ENCODE measurements at places on chromosomes 1 and 21.

DNA sequence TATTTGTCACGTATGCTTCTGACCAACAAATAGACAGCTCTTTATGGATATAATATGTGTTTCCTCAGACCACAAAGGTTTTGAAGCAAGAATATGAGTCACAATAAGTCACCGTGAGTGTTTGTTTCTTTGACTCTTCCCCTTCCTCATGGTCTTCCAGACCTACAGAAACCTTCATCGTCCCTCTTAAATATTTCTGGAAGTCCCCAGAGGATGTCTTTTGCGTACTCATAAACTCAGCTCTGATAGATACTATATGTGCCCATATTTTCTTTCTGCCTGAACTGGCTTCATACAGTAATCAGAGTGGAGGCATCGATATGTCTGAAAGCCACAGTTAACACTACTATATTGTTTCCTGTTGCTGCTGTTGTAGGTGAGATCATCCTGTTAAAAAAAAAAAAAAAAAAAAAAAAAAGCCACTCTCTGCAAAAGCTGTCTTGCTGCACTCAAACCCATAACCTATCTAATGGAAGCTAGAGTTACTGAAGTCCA is 38.4 kb downstream of the ADAMTS1 start:
- DNase-seq = no peak

GRCh38 chr1:66681686-66682085 is 70.6 kb upstream of the DYNLT5 start:
- no peak for DNase-seq

GRCh38 chr1:1205769-1206375 is 520 bp downstream of the TNFRSF18 start:
- DNase-seq = no peak

DNA sequence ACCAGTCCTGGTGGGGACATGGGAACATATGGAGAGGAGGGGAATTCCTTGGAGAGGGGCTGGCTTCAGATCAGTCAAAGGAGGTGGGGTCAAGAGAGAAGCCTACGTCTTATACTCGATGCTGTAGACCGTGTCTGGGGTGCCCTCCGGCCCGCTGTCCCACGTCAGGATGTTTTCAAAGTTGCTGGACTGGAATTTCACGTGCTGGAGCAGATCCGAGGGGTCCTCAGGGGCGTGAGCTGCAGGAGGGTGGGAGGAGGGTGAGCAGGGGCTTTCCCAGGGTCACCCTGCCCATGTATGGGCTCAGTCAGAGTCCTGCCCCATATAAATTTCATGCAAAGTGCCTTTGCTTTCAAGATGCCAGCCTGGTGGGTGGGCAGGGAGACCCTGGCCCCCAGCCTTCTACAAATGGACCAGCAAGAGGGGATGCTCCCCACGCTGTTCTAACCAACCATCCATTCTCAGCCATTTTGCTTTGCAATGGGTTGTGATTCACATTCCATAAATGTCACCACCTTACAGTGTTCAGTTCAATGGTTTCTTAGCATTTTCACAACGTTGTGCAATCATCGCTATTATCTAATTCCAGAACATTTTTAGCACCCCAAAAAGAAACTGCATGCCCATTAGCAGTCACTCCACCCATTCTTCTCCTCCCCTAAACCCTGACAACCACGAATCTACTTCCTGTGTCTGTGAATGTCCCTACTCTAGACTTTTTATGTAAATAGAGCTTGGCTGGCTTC is 4.3 kb downstream of the IL22RA1 start:
- no peak for DNase-seq

DNA sequence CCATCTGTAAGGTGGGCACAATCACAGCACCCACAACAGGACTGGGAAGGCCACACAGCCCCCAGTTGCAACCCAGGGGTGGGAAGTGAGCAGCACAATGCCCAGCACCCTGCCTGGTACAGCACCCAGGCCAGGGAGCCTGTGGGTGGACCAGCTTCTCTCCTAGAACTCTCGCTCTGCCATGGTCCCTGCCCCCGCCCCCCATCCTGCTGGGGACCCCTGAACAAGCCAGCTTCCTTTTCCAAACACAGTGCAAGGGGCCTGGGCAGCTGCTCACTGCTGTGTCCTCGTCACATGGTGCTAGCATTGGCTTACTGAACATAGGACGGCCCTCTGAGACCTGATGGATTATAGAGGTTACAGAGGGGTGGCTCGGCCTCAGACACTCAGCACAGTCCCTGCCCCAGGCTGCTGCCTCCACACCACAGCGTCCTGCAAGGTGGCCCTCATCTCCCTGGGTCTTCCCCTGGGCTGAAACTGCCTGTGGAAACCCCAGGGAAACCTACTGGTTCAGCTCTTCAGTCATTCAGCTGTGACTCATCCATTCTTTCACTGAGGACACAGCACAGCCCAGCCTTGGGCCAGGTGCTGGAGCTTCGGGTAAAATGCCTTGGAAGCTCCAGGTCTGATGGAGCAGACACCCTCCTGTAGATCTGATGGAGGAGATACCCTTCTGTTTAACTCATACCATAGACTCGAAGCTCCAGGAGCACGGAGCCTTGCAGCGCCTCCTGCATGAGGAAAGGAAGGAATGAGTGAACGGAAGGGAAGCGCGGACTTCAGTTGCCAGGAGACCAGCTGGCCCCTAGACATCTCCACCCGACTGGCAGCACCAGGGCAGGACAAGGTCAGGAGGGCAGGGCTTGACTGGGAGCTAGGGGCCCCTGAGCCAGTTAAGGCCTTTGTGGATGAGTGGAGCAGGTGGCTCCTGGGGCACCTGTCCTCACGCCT is 8.1 kb upstream of the PRDM16 start:
- no peak for DNase-seq

- peak; percentile 73 for DNase-seq
Measured at GRCh38 chr21:32886339-32886738, 114.8 kb upstream of the PAXBP1 start.

DNA sequence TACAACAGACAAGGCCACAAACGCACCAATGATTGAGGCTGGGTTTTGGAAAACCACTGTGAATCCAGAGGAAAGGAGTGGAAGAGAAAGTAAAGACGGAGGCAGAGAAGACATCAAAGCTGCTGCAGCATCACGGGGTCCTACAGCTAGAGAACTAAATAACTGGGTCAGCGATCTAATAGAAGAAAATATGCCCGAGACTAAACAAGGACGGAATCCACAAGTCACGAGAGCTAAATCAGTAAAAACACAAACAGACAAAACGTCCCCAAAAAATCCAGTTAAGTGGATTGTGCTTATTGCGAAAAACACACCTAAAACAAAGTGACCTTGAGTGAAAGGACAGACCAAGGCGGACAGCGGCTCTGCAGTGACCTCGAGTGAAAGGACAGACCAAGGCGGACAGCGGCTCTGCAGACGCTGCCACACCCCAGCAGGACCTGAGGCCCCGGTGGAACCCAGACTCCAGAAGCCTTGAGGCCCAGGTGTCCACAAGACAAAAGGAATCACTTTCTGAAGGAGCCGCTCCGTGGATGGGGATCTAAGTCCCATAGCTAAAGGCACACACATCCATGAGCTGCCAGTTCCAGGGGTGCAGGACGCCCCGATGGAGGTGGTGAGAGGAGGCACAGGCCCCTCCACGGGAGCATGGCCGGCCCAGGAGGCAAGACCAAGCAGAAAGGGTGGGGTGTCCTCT is 6.0 kb downstream of the FTCD start:
- no peak for DNase-seq

DNA sequence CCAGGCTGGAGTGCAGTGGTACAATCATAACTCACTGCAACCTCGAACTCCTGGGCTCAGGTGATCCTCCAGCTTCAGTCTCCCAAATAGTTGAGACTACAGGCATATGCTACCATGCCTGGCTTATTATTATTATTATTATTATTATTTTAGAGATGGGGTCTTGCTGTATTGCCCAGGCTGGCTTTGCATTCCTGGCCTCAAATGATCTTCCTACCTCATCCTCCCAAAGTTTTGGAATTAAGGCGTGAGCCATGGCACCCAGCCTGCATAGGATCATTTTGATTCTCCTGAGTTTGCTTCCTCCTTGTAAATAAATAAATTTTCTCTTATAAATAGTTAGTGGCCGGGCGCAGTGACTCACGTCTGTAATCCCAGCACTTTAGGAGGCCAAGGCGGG is 6.2 kb downstream of the DDI2 start:
- DNase-seq = no peak

DNA sequence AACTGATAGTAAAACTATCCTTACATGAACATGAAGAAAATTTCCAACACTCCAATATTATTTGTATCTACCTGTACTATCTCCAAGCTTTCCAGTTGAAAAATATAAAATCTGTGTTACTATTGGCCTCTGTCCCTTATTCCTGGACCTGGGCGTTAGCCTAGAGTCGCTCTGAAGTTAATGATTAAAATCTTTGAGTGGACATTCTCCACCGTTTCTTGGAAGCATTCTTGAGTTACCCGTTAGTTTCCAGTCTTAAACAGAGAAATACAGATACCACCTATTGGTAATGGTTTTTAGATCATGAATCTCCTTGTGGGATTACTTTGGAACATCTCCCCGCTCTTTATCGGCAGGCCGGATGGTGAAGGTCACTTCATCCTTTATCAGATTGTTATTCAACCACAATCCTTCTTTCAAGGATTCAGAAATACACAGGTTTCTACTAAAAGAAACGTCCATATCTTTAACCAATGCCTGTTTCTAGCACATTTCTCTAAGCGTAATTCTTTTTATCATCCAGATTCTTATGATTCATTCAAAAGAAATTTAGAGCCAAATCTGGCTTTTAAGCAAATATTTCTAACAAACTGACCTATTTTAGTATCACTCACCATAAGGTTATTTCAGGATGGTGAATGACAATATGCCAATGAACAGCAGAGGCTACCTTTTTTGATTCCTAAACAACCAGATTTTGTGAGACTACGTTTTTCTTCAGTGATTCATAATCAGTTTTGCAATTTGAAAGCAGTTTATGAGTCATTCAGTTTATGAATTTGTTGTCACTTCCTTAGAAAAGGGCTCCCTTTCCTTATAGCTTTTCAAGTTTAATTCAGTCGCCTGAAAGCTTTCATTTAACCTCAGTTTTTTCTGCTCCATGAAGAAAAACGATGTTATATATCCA is 70.2 kb upstream of the ERRFI1 start:
- no peak for DNase-seq

DNA sequence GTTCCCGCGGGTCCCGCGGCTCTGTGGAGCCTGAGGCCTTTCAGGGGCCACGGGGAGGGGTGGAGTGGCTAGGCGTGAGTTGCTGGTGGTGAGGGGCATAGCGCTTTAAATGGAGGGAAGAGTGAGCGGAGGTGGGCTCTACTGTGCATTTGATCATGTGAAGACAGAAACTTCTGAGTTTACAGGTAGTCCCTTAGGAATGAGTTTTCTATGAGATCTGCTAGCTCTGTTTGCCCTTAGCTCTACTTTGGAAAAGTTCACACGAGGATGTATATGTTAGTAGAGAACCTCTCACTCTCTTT is 593 bp downstream of the ST6GALNAC3 start:
- no peak for DNase-seq

DNA sequence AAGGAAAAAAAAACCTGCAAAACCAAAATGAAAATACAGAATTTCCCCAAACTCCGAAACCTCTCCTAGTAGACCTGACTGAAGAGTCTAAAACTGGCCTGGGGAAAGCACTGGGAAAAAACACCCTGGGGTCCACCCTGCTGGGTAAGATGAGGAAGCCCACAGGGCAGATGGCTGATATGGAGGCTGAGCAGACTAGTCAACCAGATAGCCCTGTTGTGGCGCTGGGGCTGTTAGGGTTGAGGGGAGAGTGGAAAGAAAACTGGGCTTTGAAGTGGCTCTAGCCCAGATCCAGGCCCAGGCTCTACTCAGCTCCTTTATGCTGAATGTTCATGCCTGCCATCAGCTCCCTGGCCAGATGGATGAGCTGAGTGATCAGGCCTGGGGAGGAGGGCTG is 6.8 kb upstream of the SLAMF1 start:
- DNase-seq = no peak

DNA sequence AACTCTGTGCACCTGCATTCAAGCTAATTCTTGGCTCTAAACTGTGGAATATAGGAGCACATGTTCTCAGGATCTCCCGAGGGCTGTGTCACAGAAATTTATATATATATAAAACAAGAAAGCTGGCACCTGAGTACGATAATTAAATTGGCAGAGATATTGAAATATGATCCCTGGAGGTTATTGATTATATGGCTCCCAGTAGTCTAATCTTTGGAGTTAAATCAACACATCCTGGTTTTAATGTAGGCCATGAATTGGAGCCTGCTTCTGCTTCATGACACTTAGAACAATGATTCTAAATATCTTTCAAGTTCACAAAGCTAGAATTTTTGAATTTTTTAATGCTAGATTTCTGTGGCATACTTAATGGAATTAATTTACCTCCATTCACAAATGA is 84.3 kb downstream of the CTH start:
- no peak for DNase-seq

- no peak for DNase-seq
Measured at GRCh38 chr1:96538883-96539282, 182.7 kb upstream of the PTBP2 start.

- DNase-seq = no peak
Measured at GRCh38 chr21:28856588-28857250, 136.0 kb downstream of the LTN1 start.

DNA sequence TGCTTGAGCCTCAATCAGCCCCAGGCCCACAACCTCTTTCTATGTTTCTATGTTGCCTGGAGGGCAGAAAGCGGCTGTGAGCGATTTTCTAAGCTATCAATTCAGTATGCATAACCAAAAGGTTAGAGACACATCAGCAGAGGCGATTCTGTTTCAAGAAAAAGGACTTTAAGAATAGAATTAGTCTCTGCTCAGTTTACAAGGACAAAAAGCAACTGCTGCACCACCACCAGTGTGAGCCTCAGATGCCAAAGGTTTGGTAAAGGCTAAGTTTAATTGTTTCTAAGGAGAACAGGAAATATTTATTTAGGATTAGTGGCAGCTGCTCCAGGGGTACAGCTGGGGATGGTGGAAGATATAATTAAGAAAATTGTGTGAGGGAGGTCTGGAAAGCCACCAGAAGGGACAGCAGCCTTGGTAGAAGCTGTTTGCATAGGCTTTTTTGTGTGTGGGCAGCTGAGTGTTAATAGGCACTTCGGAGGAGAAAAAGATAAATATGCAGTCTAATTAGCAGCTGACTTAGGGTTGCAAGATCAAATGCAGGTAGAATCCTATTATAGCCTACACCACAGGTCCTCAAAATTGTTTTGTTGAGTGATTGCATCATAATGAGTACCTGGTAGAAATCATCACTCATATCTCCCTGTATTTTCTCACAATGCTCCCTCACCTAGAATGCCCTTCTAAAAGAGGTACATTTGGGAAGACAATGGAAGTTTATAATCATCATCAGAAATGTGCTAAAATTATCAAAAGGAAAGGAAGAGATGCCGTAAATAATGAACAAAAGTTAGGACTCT is 35.8 kb downstream of the ZC3H11B start:
- DNase-seq = no peak

Data from DND-41 (cell line).